Activated T-helper 9 cell treated with anti-CD3 and anti-CD28 coated beads, Interleukin-2, amount 50 U/mL, for 16 hours (primary cell): ENCODE measurements at places on chromosomes 12 and 14.

DNA sequence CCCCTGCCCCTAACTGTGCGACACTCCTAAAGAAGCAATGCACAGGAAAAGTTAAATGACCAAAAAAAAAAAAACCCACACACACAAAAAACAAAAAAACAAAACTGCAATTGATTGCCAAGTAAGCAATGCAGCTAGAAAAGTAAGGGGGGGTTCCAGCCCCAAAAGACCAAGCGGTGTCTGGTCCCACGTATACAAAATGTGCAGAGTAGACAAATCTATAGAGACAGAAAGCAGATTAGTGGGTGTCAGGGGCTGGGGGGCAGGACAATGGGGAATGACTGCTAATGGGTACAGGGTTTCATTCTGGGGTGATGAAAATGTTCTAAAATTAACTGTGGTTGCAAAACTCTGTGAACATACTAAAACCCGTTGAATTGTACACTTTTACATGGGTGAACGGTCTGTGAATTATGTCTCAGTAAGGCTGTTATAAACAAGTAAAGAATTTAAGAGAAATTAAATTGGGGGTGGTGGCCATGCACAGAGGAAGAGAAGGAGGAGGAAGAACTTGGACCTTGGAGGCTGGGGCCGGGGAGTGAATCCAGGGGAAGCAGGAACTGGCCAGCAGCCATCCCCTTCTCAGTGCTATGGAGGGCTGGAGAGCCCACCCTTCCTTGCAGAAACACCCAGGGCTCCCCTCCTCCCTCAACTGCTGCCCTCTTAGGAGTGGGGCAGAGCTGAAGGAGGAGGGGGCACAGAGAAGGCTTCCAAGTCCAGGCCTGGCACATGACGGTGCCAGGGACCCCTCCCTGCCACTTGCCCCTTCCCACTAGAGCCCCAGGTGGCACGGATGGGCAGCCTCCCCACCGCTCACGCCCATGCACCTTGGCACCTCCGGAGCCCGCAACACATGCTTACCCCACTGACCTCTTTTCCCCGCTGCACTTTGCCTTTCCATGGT lies 45.4 kb downstream of the KDM2B start:
- DNase-seq = no peak

DNA sequence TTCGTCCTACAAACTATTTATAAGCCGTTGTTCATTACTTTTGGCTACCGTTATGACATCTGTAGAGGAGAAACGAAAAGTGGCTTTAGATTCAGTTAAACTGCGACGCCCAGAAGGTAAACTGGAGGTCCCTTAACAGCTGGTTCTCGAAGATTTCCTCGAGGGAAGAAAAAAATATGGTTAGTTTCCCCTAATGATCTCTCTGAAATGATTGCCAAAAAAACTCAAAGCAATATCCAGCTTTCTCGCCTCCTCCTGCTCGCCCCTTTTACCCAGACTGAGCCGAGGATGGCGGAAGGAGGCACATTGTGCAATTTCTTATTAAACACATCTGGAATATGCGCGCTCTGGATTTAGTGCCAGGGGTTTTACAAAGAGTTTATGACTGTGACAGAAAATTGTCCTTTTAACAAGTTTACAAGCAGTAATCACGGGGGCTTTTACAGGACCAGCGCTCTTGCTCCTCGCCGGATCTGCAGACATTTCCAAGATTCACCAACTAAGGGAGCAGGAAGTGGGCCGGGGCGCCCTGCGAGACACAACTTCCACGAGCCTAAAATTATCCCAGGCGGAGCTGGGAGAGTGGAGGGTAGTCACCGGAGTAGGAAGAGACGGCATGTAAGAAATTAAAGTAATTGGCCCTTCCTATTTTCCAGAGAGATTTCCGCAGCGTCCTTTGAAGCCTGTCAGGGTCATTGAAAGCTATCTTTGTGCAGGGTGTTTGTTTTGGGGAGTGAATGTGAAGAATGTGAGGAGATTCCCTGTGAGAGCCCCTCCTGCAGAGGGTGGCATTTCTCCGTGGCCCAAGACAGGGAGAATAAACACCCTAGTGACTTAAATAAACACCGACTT lies 5.6 kb downstream of the SIX1 start:
- DNase-seq = no peak

DNA sequence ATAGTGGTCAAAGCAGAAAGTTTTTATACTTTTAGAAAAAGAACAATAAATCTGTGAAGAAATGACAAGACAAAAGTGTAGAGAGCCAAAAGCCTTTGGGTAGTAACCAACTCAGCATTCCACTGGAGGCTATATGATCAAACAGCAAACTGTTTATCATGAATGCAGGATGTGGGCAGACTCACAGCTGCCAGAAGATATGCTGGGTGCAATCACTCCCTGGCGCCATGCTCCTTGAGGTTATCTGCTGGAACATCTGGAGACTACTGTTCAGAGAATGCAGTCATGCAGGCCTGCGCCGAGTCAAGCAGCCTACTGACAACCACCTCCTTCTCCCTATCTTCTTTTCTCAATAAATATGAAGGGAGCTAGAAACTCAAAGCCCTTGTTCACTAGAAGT lies 49.0 kb upstream of the SLC8A3 start:
- no peak for DNase-seq

DNA sequence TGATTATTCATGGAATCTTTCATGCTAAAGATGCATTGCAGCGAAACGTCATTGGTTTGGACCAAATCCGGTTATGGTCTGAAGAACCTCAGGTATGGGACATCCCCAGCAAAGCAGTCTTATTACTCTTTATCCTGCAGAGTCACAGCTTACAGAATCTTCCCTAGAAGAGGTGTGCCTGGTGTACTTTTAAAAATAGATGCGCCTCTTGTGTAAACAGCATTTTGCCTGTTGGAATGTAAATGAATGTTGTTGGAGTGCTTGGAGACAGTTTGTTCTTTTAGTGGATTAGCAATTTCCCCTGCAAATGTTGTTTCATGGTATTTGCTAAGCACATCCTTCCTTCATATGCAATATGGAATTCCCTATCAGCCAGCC lies 242.5 kb downstream of the ZFP36L1 start:
- no peak for DNase-seq

DNA sequence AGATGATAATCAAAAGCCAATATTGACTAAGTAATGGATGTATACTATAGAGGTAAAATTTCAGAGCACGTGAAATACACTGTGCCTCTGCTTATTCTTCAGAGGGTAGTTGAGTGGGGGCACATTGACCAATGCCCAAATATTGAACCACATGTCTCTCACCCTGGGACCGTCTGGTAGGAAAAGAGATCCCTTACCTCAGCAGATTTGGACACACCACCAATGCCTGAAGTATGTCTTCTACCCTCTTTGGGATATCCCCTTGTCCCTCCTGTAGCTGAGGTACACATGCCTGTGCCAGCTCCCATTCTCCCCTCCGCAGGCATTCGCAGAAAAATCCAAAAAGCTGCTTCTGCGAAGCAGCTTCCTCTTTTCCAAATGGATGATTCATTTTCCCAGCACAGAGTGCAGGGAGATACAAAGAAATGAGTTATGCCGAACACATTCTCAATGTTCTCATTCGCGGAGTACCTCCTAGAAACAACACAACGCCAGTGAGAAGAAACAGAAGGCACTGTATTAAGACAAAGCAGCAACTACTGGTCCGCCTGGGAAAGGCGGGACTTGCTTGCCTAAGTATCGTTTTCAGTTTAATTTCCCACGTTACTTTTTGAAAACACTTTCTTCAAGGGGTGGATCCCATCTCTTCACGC lies 691 bp downstream of the ZFYVE26 start:
- DNase-seq = no peak

- DNase-seq = no peak
These were observed 3.1 kb upstream of the TNS2 start for GRCh38 chr12:53046655-53047220.

DNA sequence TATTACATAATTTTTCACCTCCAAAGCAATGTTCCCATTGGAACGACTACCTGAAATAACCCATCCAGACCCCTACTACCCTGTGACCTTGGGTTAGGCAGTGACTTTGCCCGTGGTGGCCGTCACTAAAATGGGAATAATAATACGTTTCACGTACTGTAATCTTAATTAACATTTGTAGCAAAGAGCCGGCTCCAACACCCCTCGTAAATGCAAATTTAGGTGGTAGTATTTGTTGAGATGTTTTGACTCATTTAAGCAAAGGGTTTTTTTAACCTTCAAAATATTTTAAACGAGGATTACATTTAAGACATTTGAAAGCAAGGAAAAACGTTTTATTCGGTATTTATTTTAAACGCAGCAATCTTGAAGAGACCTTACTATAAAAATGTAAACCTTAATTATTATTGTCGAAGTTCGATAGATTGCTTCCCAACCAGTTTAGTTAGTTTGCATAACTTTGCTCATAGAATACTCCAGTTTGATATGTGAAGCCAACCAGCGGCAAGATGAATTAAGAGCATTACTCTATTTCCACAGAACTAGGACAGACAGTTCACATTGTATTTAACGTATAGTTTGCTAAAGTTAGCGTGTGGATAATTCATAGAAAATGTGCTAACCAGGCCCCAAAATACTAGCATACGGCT lies 1.4 kb upstream of the ARID2 start:
- DNase-seq = no peak

DNA sequence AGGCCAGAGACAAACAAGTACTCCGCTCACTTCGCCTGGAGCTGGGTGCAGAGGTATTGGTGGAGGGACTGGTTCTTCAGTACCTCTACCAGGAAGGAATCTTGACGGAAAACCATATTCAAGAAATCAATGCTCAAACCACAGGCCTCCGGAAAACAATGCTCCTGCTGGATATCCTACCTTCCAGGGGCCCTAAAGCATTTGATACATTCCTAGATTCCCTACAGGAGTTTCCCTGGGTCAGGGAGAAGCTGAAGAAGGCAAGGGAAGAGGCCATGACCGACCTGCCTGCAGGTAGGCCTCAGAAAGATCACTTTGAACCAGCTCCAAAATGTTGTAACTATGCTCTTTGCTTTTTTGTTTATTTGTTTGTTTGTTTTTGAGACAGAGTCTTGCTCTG lies 1.6 kb downstream of the CRADD start:
- no peak for DNase-seq

- no peak for DNase-seq
These were observed 14.7 kb upstream of the SLC25A3 start for GRCh38 chr12:98578821-98579220.

GRCh38 chr14:60713513-60713912 lies 10.6 kb downstream of the SIX4 start:
- DNase-seq = no peak

DNA sequence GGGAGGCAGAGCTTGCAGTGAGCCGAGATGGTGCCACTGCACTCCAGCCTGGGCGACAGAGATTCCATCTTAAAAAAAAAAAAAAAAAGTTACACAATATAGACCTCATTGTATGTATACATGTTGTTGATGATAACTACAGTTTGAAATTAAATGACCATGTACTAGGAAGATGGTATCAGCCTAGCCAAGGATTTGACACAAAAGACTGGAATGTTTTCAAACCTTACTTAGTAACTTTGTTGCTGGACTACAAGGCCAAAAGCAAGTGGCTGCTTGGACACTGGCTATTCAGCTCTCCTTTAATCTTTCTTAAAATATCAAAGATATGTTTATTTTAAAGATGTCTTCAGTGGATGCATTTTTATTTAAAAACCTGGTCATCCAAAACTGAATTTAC lies 18.9 kb upstream of the NUDT4 start:
- no peak for DNase-seq
